ENCODE measurements at places on chromosomes 16 and 17.
A peak's percentile ranks its signal among the peaks of the same experiment; 100 is the strongest.

- peak; percentile 33 for DNase-seq
Observed at GRCh38 chr16:58127033-58127556, 2.1 kb downstream of the CFAP20 start.

DNA sequence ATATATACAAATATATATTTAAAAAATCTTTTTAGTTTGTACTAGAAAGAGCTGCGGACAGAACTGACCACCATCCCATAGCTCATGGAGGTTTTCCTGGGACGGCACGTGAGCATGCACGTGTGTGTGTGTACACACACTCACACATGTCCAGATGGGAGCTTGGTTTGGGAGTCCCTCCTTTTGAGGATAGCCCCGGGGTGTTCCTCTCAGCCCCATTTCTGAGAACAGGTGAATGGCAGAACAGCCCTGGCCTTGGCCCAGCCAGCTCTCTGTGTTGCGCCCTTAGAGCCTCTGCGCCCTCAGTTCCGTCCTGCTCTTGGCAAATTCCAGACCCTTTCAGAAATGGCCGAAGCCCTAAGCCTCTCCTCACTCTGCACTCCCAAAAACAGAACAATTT lies 70.1 kb downstream of the AMFR start:
- no peak for DNase-seq

- peak; percentile 41 for DNase-seq
Observed at GRCh38 chr17:7560172-7561027, 1.3 kb upstream of the SENP3 start.

DNA sequence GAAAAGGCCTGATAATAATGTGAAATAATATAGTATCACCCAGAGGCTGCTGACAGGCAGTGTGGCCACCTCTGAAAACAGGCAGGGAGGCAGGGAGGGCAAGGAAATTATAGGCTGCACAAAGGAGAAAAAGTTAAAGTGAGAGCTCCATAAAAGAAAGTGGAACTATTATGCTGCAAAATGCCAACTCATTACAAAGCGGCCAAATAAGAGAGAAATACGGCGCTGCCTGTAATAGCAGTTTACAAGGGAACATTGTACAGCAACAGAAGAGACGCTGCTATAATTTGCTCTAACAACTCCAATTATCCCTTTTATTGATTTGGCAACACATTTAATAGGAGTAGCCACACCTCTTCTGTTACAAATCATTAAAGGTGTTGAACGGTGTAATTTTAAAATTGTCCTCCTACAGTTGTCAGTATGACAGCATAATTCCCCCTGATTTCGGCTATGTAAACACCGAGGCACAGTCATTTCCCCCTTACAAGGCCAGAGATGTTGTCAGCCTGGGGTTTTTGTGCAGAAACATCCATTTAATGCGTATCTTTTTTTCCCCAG lies 120.3 kb downstream of the MRM1 start:
- peak; percentile 71 for DNase-seq

DNA sequence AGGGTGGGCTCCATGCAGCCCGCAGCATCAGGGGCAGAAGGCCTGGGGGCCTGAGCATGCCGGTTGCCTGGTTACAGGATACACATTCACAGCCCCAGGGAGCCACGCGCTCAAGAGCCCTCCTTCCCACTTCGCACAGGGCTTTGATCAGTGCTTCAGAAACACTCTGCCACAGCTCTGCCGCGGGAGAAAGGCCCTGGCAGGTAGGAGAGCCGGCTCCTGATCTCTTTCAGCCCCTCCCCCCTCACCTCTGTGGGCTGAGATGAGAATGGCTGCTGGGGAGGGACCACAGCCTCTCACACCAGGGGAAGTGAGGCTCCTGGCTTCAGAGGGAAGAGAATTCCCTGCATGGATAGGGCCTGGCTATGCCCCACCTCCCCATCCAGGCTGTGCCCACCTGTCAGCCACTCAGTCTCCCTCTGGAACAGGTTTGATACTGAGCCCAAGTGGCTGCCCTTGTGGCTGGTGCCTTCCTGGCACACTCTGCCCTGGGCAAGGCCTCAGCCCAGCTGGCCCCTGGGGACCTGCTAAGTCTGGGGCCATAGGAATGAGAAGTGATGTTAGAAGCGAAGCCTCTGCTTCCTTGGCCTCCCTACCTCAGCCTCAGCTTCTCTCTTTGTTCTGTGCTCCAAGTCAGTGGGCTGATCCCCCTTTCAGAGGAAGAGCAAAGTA lies 8.6 kb downstream of the DOK4 start:
- DNase-seq: no peak

GRCh38 chr17:35936063-35936462 lies 5.5 kb upstream of the RDM1 start:
- DNase-seq: no peak
